GOT3 (cell line): ENCODE measurements at places on chromosomes 1 and 21.

DNA sequence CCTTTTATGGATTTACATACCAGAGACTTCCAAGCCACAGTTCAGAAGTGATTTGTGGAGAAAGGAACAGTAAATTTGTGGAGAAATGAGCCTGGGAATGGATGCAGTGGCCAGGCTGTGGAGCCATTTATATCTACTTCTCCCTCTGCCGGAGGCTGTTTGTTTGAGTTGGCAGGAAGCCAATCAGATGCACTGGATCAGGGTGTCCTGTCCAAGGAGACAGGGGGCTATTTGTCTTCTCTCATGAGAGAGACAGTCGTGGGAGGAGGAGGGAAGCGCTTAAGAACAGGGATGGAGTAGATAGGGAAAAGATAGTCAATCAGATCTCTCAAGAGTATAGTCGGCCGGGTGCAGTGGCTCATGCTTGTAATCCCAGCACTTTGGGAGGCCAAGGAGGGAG is 2.8 kb upstream of the HAPLN2 start:
- DNase-seq = no peak

GRCh38 chr1:54805981-54806381 is 4.9 kb upstream of the TTC22 start:
- DNase-seq = no peak

DNA sequence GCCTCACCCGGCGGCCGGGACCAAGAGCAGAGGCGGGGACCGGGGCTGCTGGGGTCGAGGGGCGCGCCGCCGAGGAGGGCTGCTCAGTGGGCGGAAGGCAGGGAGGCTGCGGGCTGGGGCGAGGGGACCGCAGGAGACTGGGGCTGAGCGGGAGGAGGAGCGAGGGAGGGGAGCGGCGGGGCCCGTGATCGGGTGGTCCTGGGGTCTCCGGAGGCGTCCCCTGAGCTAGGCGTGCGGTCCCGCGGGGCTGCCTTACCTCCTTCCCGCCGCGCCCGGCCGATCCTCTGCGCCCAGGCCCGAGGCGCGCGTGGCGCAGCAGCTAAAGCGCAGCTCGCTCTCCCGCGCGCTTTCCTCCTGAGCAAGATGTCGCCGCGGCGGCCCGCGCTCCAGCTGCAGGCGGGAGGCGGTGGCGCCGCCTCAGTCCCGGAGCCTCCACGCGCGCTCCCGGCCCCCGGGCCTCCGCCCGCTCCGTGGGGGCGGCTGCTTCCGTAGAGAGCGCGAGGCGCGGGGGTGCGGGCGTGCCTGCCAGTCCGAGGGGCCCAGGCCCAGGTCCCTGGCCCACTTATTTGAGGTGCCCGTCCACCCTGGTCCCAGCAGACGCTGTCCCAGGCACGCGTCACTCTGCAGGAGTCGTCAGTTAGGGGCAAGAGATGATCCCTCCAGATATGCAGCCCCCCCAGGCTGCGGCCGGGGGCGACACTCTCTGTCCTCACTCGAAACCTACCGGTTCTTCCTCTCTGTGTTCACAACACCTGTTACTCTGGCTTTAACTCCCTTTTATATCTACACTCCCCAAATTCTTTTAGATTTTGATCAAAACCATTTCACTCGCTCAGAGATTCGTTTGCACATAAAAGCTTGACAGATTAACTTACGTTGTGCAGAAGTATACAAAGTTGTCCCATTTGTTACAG is at the start of gene CCSAP:
CCSAP (minus strand) TSS at position 392 of the 914 bp plus-strand sequence. CDS start 582 bp downstream, outside the sequence.
- no peak for DNase-seq

- no peak for DNase-seq
Observed at GRCh38 chr1:183444243-183444642, 26.1 kb upstream of the NMNAT2 start.

GRCh38 chr1:145871994-145872924 is 13.4 kb upstream of the PIAS3 start:
- no peak for DNase-seq

- DNase-seq = no peak
Observed at GRCh38 chr1:232211149-232211548, 418.8 kb downstream of the SIPA1L2 start.

GRCh38 chr1:198157847-198158725 is 1.3 kb downstream of the NEK7 start:
- DNase-seq = no peak

DNA sequence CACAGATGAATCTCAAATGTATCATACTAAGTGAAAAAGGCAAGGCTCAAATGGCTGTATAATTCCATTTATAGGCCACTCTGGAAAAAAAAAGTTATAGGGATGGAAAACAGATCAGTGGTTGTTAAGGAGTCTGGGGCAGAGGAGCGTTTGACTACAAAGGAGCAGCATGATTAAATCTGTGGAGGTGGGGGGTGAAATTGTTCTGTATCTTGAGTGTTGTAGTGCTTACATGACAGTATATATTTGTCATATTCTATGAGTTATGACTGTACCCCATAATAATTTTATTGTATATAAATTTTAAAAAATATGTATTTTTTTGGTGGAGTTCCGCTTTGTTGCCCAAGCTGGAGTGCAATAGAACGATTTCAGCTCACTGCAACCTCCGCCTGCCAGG is 10.3 kb downstream of the TAF12 start:
- no peak for DNase-seq

DNA sequence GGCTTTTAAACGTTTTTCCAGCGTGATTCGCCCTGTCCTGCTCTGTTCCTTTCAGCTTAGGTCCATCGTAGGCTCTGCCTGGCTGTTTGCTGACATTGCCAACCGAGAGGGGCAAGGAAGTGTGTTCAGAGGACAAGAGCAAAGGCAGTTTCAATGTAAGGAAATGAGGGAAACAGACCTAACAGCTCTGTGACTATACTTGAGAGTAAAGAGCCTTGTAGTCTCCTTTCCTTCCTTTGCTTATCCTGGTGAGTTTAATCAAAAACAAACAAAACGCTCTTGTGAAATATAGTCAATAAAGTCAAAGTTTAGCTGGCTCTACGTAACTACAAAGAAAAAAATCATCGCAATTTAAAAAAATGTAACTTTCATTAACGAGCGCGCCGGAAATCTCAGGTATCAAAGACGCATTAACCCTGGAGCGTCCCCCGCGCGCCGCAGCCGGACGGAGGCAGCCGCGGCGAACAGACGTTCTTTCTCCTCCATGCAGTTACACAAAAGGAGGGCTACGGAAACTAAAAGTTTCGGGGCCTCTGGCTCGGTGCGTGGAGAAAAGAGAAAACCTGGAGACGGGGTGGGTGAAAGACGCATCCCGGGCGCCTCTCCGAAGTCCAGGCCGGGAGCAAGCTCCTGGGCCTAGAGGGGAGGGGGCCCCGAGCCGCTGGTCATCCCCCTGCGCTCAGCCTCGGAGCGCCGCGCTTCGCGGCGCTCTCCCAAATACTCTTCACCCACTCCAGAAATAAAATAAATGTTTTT is 617 bp upstream of the ADGRL2 start:
- no peak for DNase-seq

DNA sequence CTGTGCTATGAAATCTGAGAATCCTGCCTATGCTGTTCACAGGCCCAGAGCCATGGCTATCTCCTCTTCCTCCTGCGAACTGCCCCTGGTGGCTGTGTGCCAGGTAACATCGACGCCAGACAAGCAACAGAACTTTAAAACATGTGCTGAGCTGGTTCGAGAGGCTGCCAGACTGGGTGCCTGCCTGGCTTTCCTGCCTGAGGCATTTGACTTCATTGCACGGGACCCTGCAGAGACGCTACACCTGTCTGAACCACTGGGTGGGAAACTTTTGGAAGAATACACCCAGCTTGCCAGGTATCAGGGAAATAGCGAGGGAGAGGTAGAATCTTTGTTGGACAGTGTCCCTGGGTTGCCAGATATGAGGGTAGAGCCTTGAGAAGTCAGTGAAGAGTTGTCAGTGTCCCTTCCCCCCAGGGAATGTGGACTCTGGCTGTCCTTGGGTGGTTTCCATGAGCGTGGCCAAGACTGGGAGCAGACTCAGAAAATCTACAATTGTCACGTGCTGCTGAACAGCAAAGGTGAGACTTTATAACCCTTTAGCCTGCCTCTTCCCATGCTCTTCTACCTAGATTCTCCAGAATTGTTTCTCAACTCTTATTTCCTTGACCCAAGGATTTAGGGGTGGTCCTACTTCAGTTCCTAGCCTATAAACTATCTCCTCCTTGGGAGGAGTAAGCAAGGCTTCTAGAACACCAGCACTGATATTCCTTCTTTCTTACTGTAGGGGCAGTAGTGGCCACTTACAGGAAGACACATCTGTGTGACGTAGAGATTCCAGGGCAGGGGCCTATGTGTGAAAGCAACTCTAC is 1.4 kb downstream of the NIT1 start:
- no peak for DNase-seq
